Nucleus accumbens (tissue), 56 donors: ENCODE measurements at places on chromosomes 3 and 15.

- no peak for DNase-seq
Measured at GRCh38 chr3:156388497-156389448, 166.1 kb downstream of the SSR3 start.

- peak; percentile 17 for DNase-seq
Measured at GRCh38 chr3:42535981-42536784, 33.7 kb downstream of the VIPR1 start.

GRCh38 chr3:141373232-141373631 lies 4.9 kb downstream of the ZBTB38 start:
- no peak for DNase-seq

- no peak for DNase-seq
Measured at GRCh38 chr3:87025661-87026645, 35.0 kb upstream of the VGLL3 start.

DNA sequence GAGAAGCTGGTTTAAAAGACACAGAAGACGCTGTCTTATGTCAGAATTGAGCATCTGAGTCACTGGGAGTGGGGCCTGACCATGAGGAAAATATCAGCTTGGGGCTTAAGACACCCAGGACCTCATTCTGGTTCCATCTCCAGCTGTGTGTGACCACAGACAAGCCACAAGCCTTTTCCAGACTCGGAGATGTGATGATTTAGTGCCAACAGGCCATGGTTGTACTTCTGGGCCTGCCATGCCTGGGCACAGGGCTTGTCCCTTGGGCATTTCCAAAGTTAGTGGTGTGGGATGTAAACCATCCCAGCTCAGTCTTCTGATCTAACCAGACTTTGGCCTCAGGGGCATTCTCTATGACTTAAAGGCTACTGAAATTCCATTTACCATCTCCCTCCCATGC lies 269.8 kb downstream of the RYR3 start:
- DNase-seq = no peak

DNA sequence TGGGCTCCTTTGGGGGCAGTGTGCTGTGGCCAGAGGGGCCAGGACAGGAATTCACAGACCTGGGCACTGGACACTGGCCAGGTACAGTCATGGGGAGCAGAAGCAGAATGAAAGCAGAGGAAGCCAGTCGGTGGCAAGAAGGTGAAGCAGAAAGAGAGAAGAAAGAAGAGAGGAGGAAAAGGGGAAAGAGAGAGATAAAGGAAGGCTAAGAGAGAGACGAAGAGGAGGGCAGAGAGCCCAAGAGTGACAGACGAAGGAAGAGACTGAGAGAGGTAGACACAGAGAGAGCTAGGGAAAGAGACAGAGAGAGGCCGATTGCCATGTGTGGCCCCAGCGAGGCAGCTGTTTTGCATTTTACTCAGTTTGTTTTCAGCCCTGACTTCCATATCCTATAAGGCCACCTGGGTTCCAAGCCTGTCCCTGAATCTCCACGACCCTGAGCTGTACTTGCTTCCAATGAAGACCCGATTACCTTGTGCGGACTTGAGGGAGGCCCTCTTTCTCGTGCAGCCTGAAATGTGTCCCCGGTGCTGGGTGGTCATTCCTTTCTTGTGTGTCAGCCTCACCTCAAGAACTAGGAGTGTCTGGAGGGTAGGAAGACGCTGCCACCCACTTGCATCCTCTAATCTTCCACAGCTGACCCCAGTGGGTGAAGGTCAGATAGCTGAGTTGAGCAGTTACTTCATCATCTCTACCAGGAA lies 73.9 kb downstream of the LSM3 start:
- no peak for DNase-seq

DNA sequence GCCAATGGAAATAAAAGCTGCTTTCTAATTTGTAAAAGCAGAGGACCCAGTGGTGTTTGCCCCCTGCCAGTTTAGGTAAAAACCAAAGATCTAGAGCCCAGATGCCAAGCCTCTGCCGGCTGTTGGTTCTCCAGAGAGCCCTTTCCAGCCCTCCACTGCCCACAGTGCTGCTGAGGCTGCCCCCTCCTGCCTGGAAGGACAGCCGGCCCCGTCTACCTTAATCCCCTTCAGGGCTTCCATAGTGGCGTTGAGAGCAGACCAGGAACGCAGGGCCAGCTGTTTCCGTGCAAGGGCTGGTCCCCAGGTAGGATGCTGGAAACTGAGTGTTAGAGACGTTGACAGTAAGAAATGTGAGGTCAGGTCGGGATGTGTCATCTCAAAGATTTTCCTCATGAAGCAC lies 6.9 kb downstream of the ST8SIA2 start:
- DNase-seq = no peak

- DNase-seq = no peak
Measured at GRCh38 chr3:174619239-174619638, 239.9 kb upstream of the NAALADL2 start.

- no peak for DNase-seq
Measured at GRCh38 chr3:138567403-138567802, 26.7 kb downstream of the CEP70 start.

DNA sequence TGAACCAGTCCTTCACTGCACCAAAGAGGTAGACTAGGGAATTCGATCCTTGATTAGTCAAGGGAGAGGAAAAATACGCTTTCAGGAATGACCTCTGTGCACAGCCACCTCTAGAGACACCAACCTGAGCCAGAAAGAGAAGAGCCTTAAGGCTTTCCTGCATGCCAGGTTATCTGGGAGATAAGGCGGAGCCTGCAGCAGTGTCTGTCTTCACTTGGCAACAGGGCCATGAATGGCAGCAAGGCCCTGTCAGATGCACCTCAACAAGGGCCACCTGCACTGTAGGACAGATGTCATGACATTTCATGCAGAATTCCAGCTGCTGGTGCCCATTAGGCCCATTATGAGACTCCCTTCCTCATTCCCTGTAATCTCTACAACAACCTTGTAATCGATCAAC lies 88.1 kb downstream of the MEX3B start:
- no peak for DNase-seq

DNA sequence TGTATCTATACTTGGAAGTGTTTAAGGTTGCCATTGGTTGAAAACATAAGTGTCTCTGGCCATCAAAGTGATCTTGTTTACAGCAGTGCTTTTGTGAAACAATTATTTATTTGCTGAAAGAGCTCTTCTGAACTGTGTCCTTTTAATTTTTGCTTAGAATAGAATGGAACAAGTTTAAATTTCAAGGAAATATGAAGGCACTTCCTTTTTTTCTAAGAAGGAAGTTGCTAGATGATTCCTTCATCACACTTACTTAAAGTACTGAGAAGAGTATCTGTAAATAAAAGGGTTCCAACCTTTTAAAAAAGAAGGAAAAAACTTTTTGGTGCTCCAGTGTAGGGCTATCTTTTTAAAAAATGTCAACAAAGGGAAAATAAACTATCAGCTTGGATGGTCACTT lies 19.7 kb downstream of the B3GNT5 start:
- no peak for DNase-seq

DNA sequence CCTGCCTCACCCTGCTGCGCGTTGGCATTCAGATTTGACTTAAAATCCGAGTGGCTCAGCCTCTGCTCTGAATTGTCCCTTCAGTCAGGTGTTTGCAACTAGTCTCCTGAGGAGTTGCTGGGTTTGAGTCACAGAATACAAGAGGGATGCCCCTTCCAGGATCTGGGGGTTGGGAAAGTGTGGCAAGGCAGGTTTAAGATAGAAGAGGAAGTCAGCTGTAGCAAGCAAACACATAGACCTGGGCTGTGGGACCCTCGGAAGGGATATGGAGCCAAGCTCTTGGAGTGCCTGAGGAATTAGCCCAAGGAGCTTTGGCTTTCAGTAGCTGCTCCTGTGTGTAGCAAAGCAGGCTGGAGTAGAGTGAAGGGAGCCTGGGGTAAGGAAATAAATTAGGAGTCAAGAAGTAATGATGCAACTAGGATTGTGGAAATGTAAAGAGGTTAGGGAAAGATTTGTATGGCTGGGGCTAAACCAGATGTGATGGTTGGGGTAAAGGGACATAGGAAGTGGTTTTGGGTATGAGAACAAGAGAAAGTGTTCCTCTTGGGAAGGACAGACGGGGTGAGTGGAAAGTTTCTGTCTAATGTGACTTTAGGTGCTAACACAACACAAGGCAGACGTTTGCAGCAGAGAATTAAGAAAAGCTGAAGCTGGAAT lies 41.2 kb downstream of the RAB7A start:
- DNase-seq = no peak

DNA sequence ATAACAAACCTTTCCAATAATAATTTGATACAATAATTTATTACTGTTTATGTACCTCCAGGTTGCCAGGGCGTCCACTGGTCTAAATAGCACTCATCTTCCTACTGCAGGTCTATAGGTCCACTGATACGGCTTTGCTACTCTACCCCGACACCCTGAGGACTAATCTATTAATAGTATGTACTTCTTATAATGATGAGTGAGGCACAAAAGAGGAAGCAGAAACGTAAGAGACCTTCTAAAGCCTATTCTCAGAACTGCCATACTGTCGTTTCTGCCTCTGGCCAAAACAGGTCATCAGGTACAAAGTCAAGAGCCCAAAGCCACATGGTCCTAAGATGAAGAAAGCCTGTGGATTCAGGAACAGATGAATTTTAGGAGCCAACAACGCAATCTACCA lies 163.2 kb upstream of the GRM7 start:
- no peak for DNase-seq

DNA sequence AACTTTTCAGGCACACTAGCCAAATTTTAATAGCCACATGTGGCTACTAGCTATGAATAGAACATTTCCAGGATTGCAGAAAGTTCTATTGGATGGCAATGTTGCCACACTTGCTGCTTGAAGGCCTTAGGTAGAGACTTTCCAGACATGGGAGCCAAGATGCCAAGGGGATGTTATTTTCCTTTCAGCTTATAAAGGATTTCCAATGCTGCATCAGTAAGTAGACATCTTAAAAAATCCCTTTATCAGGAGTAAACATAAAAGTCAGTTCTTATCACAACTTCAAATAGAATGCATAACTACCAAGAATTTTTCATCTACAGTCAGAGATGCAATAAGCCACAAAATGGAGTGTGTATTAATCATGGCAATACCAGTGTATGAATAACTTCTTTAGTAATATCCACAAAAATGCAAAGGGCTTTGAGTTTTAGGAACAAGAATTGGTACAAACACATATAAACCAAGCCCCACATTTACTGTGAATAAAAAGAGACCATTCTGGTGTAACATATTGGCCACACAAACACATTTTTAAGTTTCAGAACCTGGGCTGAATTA lies 457.1 kb upstream of the ADAMTS9 start:
- no peak for DNase-seq

DNA sequence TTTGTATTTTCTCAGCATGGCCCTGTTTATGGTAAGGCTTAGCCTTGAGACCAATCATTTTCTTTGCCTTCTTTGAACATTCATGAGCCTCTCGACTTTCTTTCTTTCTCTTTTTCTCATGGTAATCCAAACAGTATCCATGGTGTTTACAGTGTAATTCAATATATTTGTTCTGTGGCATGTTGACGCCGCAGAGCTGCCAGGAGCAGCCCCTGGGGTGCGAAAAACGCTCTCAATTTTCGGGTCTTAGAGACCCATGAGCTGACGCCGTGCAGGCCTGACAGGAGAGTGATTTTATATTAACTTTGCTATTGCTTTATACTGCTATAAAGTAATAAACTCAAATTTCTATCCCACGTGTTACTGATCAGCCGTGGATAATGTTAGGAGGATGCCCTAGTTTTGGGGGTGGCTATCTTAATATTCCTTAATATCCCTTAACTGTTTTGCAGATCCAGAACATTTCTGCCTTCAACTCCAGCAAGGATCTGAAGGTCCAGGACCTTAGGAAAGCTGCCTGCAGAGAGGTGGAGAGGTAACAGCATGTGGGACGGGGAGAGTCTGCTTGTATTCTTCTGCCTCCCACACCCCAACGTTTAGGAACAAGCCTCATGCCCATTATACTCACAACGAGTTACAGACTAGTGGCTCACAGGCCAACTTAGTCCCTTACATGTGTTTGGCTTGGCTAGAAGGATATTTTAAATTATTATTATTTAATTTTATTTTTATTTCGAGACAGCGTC lies 29.3 kb upstream of the MYO1E start:
- DNase-seq = no peak

GRCh38 chr3:46110701-46111493 lies 83.6 kb upstream of the XCR1 start:
- no peak for DNase-seq

DNA sequence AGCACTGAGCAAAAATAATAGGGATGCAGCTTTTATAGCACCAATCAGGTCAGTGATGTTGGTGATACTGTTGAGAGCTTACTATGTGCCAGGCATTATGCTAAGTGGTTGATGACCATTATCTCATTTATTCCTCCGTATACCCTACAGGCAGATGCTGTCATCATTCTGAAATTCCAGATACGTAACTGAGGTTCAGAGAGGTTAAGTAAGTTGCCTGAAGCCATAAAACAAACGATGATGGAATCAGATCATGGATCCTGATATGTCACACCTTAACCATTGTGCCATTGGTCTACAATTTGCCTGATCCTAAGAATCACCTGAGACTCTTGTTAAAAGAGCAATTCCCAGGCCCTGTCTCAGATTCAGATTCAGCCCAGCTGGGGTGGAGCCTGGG lies 49.5 kb downstream of the ST6GAL1 start:
- no peak for DNase-seq

DNA sequence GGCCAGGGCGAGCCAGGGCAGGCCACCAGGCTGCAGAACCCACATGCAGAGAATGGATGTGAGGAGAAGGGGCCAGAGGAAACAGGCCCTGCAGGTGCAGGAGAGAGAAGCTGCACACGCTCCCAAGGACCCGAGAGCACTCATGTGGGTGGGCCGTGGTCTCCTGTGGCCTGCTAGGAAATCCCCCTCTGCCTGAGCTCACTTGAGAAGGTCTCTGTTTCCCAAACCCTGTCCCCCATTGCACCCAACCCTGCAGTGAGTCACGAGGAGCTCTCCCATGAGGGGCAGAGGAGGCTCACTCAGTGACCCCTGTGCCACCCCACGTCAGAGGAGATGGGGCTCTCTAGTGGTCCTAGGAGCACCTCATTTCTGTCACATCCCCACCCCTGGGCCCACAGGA lies 111.1 kb downstream of the KLF13 start:
- DNase-seq = no peak

DNA sequence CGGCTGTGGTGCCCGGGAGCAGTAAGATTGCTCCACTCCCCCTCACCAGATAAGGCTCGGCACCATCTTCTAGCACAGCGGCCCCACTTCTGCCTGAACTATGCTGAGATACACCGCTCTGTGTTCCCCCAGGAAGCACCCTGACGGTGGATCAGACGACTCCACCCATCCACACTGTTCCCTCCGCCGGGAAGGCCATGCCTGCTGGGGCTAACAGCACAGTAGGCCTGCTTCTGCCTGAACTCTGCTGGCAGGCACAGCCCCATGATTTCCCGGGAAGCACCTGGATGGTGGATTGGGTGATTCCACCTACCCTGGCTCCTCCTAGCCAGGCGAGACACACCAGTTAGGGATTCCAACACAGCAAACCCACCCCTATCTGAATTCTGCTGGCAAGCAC lies 36.3 kb upstream of the PPM1L start:
- DNase-seq = no peak
